ENCODE measurements at places on chromosomes 7 and 10. TPM values are rescaled to one million over a fixed set of nuclear protein-coding genes. Genes with fewer than 3 reads are reported as not detected.

DGKB gene
- total RNA-seq, result not detected

- H3K4me1 ChIP-seq, result no peaks in the 10 kb centered on the region
- no peak for DNase-seq
- no peak overlapping the region for H3K4me3 ChIP-seq
- H3K27me3 ChIP-seq, result peaks cover 2% of the 10 kb centered on the region
- no peaks in the 10 kb centered on the region for H3K36me3 ChIP-seq
- H3K27ac ChIP-seq, result no peak overlapping the region
Observed at GRCh38 chr7:13201628-13202027, 514.2 kb downstream of the ARL4A start.

- H3K27me3 ChIP-seq, result no peaks in the 10 kb centered on the region
- no peaks in the 10 kb centered on the region for H3K36me3 ChIP-seq
- H3K4me3 ChIP-seq, result no peak overlapping the region
- H3K4me1 ChIP-seq, result no peaks in the 10 kb centered on the region
- DNase-seq, result no peak
Observed at GRCh38 chr7:80060218-80060806, 74.3 kb upstream of the GNAI1 start.

GRCh38 chr7:144027070-144027469 is 21.7 kb upstream of the OR2A5 start:
- H3K4me3 ChIP-seq, result no peak overlapping the region
- no peak overlapping the region for H3K27ac ChIP-seq
- DNase-seq, result no peak
- H3K36me3 ChIP-seq, result no peaks in the 10 kb centered on the region
- H3K4me1 ChIP-seq, result no peaks in the 10 kb centered on the region

IRF5 gene
- 7.4 TPM for total RNA-seq
